ENCODE measurements at places on chromosomes 4 and X.

GRCh38 chr4:99403380-99404184 lies 31.6 kb downstream of the ADH7 start:
- DNase-seq, result no peak

DNA sequence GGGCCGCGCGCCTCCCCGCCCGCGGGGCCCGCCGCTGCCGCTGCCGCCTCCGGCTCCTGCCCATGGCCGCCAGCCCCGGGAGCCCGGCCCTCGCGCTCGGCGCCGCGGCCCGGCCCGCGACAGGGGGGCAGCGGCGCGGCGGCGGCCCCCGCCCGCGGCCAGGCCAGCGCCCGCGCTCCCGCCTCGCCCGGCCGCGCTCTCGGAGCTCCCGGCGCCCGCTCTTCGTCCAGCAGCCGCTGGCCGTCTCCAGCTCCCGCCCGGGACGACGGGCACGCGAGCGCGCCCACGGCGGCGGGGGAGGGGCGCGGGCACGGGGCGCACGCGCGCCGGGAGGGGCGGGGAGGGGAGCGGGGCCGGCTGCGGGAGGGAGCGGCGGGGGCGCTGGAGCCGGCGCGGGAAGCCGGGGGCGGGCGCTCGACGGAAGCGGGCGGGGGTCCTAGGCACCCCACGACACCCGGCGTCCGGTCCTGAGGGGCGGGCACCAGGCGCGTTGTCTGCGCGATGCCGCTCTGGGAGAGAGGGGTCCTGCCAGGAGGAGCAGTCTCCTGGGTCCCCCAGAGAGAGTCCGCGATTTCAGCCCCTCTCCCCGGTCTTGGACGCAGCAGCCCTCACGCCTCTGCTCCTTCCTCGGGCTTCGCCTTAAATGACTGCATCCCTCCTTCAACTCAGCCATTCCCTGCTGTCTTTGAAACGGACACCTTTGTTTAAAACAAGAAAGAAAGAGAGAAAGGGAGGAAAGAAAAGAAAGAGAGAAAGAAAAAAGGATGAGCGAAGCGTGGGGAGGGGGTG lies 490 bp upstream of the PDZD4 start:
- DNase-seq, result no peak

- no peak for DNase-seq
Observed at GRCh38 chr4:20028645-20029044, 223.1 kb upstream of the SLIT2 start.

- no peak for DNase-seq
Observed at GRCh38 chrX:97175147-97175546, 291.4 kb downstream of the RPA4 start.

GRCh38 chr4:82419451-82419850 lies 10.8 kb downstream of the HNRNPDL start:
- DNase-seq, result no peak

GRCh38 chr4:108119199-108119800 lies 49.4 kb downstream of the LEF1 start:
- peak; percentile 31 for DNase-seq

DNA sequence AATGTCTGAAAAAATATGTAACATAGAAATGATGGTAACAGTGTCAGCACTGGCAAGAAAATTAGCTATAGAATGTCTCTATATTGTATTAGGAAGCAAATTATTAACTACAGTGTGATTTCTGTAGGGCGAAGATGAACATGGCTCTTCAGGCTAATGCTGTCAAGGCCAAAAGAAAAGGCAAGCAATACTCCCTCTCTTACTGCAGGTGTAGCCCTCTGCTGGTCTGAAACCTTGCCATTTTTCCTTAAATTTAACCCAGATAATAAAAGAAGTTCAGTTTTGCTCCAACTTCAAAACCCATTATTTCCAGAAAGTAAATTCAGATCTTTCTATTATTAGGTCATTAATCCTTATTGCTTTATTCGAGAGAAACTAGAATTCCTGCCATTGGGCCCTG lies 215.9 kb downstream of the LRBA start:
- no peak for DNase-seq

DNA sequence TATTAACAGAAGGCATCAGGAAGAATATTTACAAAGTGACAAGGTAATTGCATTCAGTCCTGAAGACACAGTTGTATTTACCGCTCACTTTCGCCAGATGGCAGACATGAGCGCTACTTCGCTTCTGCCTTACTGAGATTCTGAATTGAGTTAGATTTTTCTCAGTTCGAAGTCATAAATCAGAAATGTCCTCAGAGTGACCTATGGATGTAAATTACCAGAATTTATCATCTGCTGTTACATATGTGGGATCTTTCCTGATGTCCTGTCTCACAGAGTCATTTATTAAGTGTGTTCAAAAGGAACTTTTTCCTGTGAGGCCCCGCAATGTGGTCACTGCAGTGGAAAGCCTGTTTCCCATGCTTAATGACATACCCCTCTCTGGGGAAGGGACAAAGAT lies 97.3 kb upstream of the DCLK2 start:
- DNase-seq, result peak; percentile 15

- no peak for DNase-seq
Observed at GRCh38 chrX:17433965-17434364, 59.0 kb downstream of the NHS start.

DNA sequence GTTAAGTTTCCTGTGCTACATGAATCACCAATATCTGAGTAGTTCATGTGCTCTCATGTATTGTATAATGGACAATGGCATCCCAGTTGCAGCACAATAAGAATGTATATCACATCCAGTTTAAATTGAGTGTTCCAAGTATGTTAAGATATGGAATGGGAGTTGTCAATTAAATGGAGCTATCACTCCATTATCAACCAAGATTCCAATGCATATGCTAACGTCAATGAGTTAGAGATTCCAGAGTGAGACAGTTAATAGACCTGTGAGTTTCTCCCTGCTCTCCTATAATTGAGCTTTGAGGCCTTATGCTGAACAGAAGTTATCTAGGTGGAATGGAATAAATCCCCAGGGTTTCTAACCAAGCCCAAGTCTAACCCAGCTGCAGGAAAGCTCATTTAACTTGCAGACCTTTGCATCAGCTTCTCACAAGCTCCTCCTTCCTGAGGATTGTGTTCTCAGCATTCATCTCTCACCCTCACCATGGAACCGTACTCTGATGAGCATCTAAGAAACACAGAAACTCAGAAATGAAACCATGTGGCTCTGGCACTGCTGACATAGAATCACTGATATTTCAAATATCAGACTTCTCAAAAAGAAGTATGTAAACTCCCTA lies 84.8 kb downstream of the TIGD2 start:
- DNase-seq, result no peak

- no peak for DNase-seq
Observed at GRCh38 chr4:141652161-141652778, 15.9 kb downstream of the IL15 start.

DNA sequence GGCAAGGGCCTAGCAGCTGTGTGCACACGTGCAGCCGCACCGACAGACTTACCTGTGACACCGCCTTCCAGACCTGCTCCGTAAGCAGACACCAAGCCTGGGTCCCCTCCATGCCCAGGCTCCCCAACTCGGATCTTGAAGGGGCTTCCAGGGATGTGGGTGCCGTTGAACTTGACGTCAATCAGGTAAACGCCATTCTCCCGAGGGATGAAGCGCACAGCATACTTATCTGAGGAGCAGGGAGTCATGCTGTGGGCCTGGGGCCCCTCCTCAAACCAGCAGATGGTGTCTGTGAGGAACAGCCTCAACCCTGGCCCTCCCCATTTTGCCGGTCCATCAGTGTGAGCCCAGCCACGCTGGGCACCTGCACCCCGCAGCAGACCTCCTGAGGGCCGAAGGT lies 24.5 kb downstream of the FLNA start:
- DNase-seq, result no peak

GRCh38 chrX:3678328-3678727 lies 35.1 kb downstream of the PRKX start:
- no peak for DNase-seq

- DNase-seq, result no peak
Observed at GRCh38 chrX:134074151-134074550, 88.8 kb upstream of the GPC3 start.

DNA sequence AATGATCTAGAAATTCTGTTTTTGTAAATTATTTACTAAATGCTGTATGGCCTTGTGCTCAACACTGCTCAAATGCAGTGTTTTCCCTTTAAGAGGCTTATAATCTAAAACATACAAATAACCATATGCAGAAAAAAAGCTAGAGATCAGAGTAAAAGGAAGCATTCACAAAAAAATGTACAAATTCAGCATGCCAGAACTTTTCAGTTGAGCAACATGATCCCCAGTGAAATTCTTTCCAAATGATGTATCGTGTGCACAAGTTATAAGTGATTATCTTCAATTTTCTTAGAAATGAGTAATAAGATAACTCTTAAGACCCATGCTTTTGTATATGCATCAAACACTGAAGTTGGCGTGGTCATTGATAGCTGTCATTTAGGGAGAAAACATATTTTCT lies 5.0 kb downstream of the GPC3 start:
- no peak for DNase-seq

GRCh38 chrX:68511255-68511654 lies 12.4 kb downstream of the YIPF6 start:
- peak; percentile 52 for DNase-seq

DNA sequence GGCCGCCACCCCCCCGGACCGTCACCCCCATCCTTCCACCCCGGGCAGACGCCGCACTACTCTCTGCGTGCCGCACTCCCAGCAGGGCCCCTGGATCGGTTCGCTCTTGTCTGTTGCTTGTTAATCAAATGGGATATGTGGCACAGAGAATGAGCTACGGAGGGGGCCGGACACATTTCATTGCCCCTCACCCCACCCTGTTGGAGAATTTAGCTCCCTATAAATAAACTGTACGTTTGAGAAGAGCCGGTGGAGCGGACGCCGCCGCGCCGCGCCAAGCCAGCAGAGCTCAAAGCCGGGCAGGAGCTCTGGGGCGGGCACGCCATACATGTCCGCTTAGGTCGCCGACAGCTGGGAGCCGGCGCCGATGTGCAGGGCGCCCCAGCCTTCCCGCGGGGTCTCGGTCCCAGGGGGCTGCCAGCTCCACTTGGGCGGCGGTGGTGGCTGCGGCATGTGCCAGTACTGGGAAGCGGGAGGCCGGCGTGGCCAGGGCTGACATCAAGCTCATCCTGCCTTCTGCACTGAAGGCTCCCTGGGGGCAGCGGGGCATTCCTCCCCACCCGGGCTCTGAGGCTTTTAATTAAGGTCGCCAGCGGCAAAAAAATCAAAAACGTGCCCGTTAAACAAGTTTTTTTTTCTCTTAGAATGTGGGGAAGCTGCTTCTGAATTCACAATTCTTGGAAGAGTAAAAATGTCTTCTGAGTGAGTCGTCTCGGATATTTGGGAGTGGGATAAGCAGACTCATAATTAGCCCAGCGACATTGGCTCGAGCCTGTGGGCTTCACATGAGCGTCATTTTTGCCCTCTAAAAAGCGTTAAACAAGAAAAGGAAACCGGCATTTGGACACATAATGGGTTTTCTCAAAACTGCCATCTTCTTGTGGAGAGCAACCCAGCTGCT lies 1.1 kb upstream of the PCDH19 start:
- DNase-seq, result no peak

GRCh38 chr4:141391293-141391692 lies 170.6 kb downstream of the ZNF330 start:
- no peak for DNase-seq

DNA sequence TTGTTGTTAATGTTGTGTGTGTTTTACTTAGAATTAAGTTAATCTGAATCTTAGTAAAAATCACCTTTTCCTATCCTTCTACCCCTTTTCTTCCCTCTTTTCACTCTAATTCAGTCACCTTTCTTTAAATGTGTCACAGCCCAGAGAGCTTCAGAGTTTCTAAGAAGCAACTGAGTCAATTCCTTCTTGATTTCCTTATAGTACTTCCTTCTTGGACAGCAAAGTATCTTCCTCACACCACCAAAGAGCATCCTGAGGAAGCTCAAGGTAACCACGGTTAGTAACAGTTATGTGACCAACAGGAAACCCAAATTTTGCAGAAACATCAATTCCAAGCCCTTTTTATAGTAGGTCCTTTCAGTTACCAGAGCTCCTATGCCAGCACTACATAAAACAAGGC lies 243.2 kb upstream of the BMP3 start:
- DNase-seq, result no peak

- no peak for DNase-seq
Observed at GRCh38 chrX:53918702-53919101, 125.6 kb downstream of the PHF8 start.

- DNase-seq, result peak; percentile 47
Observed at GRCh38 chrX:134172588-134173259, 64.3 kb upstream of the CCDC160 start.

DNA sequence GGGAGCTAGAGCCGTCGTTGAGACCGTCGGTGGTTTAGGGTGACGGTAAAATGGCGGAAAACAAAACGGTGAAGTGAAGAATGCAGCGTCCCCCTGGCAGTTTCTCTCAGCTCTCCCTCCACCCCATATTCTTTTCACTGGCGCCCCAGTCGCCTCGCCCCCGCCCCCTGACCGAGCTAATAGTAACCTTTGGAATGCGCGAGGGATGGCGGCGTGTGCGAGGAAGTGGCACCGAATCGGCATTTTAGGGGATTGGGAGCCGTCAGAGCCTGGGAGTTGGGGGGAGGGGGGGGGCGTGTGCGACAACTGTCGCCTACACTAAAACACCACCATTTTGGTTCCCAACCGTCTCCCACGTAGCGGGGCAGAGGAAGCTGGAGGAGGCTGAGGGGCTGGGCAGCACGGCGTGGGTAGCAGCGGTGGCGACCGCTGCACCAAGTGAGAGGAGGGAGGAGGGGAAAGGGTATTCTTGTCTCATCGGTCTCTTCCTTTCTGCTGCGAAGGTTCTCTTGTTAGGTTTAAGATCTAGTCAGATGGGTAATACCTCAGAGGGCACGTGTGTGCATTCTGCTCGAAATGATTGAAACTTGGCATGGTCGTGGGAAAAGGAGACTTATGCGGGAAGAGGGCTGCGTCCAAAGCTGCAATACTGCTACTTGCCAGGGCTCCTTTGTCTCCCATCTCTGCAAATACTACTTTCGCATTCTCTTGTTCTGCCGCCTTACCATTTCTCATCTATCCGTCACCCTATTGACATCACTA lies 840 bp downstream of the ZNF711 start:
- no peak for DNase-seq

- DNase-seq, result no peak
Observed at GRCh38 chr4:99961711-99962110, 11.6 kb upstream of the H2AZ1 start.

GRCh38 chrX:39509157-39509556 lies 588.6 kb downstream of the BCOR start:
- DNase-seq, result no peak

DNA sequence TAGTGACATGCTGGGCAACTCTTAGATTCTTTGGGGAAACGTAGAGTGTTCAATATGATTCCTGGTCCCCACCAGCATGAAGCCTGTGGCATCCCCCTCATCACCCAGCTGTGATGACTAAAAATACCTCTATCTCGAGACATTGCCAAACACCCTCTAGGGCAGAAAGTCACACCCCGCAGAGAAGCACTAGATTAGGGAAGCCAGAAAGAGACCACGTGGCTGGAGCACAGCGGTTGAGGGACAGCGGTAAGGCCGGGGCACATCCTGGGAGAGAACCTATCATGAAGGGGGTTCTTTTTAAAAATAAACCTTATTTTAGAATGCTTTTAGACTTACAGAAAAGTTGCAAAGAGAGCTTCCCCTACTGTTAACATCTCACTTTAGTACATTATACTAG lies 11.0 kb downstream of the FAT1 start:
- no peak for DNase-seq

Data from CD4-positive, alpha-beta T cell treated with Interleukin-4 for 1 hour (primary cell).